Testis (tissue), 5 donors: ENCODE measurements at places on chromosomes 12 and 14. TPM values are rescaled to one million over a fixed set of nuclear protein-coding genes. Genes with fewer than 3 reads are reported as not detected.

WSB2 gene
- total RNA-seq: 81.6 TPM

EML1 gene
- 22.0 TPM for total RNA-seq

NFE2 gene
- total RNA-seq: 1.9 TPM

NYNRIN gene
- total RNA-seq: 21.8 TPM

GOLT1B gene
- total RNA-seq: 13.7 TPM

MMP17 gene
- 16.1 TPM for total RNA-seq

PIANP gene
- 3.3 TPM for total RNA-seq

DNA sequence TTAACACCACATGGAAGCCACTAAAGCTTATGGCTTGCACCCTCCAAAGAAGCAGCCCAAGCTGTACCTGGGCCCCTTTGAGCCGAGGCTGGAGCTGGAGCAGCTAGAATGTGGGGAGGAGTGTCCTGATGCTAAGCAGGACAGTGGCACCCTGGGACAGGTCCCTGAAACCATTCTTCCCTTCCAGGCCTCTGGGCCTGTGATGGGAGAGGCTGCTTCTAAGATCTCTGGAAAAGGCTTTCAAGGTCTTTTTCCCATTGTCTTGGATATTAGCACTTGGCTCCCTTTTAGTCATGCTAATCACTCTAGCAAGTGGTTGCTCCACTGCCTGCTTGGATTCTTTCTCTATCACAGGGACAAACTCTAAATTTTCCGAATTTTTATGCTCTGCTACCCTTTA lies 40.9 kb downstream of the OSBPL8 start:
- H3K4me3 ChIP-seq: no peak overlapping the region
- H3K27ac ChIP-seq: no peak overlapping the region
- no peak for DNase-seq
- H3K36me3 ChIP-seq: no peaks in the 10 kb centered on the region
- H3K4me1 ChIP-seq: no peaks in the 10 kb centered on the region
- no peaks in the 10 kb centered on the region for H3K27me3 ChIP-seq

DNA sequence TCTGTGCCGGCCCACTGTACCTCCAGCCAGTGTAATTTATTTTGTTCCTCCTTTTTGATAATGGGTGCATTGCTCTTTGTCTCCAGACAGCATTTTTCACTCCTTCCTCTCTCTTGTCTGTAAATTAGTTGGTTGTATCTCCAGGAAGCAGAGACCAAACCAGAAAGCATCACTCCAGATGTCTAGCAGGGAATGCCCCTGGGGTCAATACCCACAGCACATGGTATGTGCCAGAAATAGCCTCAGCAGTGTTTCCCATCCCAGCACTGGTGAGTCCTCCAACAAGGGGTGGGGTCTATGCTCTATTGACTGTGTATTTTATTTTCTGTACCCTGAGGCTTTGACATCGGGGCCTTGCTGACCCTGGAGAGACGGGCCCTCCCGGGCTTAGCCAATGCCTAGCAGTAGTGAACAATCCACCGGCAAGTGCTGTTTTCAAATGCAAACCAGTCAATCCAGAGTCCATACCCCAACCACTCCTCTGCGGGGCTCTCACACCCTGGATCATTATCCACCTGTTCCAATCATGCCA lies 50.2 kb upstream of the FZD10 start:
- H3K4me1 ChIP-seq: no peaks in the 10 kb centered on the region
- H3K4me3 ChIP-seq: no peak overlapping the region
- H3K27me3 ChIP-seq: no peaks in the 10 kb centered on the region
- no peaks in the 10 kb centered on the region for H3K36me3 ChIP-seq
- no peak for DNase-seq
- no peak overlapping the region for H3K27ac ChIP-seq

DNA sequence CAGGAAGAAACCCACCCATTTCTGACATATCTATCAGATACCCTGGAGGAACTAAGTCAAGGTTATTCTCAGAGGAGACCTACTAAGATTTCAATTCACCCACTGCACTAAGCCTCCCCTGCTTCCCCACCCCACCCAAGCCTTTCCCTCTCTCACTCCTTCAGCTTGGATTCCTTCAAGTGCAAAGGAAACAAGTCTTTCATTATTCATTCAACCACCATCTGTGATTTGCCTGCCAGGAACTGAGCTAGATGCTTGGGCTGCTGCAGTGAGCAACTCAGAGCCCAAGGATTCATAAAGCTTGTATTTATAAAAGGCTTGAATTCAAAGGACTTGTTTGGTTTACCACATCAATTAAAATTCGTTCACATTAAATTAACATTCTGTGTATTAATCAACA lies 161.3 kb downstream of the GXYLT1 start:
- DNase-seq: no peak
- H3K27me3 ChIP-seq: no peaks in the 10 kb centered on the region
- no peaks in the 10 kb centered on the region for H3K36me3 ChIP-seq
- no peaks in the 10 kb centered on the region for H3K4me1 ChIP-seq

GRCh38 chr14:59695198-59695597 lies 118.6 kb upstream of the CCDC175 start:
- peaks cover 7% of the 10 kb centered on the region for H3K4me1 ChIP-seq
- H3K27ac ChIP-seq: peak overlapping the region; percentile 71
- H3K4me3 ChIP-seq: no peak overlapping the region
- DNase-seq: peak; percentile 48
- H3K27me3 ChIP-seq: no peaks in the 10 kb centered on the region

- no peak overlapping the region for H3K4me3 ChIP-seq
- H3K36me3 ChIP-seq: no peaks in the 10 kb centered on the region
- H3K27me3 ChIP-seq: no peaks in the 10 kb centered on the region
- no peak overlapping the region for H3K27ac ChIP-seq
These were observed 3.7 kb upstream of the NOS1 start for GRCh38 chr12:117365049-117365616.

- no peak for DNase-seq
- no peaks in the 10 kb centered on the region for H3K4me1 ChIP-seq
- no peak overlapping the region for H3K4me3 ChIP-seq
- H3K27me3 ChIP-seq: no peaks in the 10 kb centered on the region
- no peaks in the 10 kb centered on the region for H3K36me3 ChIP-seq
These were observed 291.8 kb downstream of the TMEM121 start for GRCh38 chr14:105817971-105818711.

DNA sequence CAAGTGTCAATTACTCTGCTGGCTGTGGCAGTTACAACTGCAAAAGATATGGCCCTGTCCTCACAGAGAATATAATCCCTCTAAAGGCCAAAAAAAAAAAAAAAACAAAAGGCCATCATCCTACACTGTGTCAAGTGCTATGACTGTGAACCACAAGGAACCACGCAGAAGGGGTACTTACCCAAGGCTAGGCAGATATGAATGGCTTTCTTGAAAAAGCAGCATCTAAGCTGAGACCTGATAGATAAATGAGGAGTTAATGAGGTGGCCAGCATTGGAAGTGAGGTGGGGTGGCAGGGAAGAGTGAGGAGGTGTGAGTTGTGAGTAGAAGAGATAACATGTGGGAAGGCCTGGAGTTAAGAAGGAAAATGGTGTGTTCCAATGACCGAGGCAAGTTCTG lies 16.4 kb upstream of the IL22 start:
- H3K27me3 ChIP-seq: no peaks in the 10 kb centered on the region
- DNase-seq: no peak
- no peak overlapping the region for H3K4me3 ChIP-seq
- H3K36me3 ChIP-seq: no peaks in the 10 kb centered on the region
- H3K27ac ChIP-seq: no peak overlapping the region

DNA sequence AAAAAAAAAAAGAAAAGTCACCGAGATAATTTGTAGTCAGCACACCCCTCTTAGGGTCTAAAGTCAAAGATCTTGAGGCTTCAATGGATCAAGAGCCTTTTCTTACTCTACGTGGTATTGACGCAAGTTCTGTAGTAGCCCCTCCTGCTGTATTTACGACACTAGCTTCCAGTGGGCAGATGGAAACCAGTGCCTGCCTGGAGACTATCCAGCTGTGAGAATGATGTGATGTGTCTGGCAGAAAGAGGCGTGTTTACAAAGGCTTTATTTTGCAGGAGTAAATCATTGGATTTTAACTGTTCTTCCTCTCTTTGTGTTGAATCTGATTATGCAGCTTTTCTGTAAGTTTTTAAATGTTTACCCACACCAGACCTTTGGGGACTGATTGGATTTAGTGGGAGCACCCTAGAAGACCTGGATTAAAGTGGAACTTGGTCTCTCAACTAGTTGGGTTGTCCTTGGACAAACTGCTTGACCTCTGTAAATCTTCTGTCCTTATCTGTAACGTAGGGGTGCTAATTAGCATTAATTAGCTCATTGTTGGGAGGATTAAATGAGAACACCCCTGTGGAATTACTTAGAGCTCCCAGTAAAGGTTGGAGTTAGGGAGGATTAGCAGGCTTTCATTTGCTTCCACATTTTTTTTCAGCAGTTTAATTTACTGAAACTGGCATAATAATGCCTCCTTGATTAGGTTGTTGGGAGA lies 72.4 kb downstream of the RASSF3 start:
- no peaks in the 10 kb centered on the region for H3K4me1 ChIP-seq
- H3K36me3 ChIP-seq: no peaks in the 10 kb centered on the region
- H3K4me3 ChIP-seq: no peak overlapping the region
- no peak overlapping the region for H3K27ac ChIP-seq
- H3K27me3 ChIP-seq: no peaks in the 10 kb centered on the region
